ENCODE measurements at places on chromosomes 11 and 22.

DNA sequence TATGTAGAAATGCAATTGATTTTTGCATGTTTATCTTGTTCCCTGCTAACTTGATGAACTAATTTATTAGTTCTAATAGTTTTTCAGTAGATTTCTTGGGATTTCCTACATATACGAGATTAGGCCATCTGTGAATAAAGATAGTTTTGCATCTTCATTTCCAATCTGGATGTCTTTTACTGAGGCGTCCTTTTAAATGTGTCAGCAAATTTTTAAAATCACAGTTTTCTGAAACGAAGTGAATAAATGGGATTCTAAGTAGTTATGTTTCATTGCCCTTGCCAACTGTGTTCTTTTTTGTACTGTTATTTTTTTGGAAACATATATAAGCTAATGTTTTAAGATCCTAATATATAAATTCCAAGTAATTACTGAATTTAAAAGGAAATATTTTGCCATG is 50.0 kb downstream of the CYP2R1 start:
- H3K4me3 ChIP-seq, result no peak overlapping the region
- H3K27ac ChIP-seq, result no peak overlapping the region
- no peak for DNase-seq
- H3K27me3 ChIP-seq, result no peaks in the 10 kb centered on the region
- H3K36me3 ChIP-seq, result peaks cover 71% of the 10 kb centered on the region
- no peaks in the 10 kb centered on the region for H3K4me1 ChIP-seq

DNA sequence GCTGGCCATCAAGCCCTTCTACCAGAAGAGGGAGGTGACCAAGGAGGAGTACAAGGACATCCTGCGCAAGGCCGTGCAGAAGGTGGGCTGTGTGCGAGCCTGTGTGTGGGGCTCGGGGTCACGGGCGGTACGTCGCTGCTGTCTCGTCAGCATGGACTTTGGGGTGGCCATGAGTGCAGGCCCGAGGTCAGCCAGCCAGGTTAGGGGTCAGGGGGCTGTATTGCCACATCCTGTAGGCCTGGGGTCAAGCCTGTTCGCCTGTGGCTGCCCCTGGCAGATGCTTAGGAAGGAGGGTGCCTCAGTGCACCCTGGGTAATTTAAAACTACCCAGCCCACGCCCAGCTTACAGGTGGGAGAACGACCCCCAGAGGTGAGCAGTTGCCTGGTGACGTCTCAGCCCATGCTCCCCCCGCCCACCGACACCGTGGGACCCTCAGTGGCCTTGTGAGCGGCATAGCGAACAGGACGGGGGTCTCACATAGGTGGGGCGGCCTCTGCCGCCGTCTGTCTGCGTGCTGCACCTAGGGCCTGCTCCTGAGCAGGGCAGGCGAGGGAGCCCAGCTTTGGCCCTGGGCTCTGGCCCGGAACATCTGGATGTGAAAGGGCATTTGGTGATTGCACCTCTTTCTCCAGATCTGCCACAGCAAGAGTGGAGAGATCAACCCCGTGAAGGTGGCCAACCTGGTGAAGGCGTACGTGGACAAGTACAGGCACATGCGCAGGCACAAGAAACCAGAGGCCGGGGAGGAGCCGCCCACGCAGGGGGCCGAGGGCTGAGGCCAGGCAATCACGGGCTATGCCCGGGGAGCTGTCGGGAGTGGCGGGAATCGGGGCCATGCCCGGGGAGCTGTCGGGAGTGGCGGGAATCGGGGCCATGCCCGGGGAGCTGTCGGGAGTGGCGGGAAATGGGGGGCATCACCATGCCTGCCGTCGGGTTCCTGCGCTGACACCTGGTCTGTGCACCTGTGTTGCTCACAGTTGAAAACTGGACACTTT is 4.5 kb downstream of the IRF7 start:
- peak; percentile 63 for DNase-seq
- no peaks in the 10 kb centered on the region for H3K27me3 ChIP-seq
- H3K27ac ChIP-seq, result no peak overlapping the region
- H3K4me3 ChIP-seq, result no peak overlapping the region

DNA sequence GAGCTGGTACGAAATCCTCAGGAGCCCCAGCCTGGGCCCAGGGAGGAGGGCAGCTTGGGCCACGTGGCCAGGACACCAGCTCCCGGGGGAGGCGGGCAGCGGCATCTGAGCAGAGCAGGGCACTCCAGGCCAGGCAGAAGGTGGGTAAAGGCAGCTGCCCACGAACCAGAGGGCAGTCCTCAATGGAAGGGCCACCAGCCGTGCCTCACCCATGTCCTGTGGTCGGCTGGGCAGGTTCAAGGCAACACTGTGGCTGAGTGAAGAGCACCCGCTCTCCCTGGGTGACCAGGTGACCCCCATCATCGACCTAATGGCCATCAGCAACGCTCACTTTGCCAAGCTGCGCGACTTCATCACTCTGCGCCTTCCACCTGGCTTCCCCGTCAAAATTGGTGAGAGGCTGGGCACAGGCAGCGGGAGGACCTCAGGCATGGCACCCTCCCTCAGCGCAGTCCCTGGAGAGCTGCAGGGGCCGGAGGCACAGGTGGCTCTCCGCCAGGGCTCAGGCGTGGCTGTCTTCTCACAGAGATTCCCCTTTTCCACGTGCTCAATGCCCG is 2.5 kb upstream of the SSH3 start:
- no peak for DNase-seq
- peaks cover 39% of the 10 kb centered on the region for H3K36me3 ChIP-seq
- no peak overlapping the region for H3K27ac ChIP-seq
- no peak overlapping the region for H3K4me3 ChIP-seq
- H3K4me1 ChIP-seq, result no peaks in the 10 kb centered on the region

DNA sequence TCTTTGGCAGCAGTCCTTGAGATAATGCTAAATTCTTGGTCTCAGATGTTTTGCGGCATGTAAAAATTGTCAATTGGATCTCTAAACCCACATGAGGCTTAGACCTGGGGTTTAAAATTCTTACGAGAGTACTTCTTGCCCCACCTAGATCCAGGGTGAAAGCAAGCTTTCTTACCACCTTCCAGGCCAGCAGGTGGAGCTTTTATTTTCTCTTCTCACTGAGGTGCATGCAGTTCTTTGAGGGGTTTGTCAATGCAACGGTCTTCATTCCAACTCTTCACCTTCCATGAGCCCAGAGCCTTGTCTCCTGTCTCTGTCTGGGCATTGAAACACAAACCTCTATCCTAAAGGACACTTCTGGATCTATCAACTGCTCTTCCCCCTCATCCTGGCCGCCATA is 154.1 kb downstream of the MYO18B start:
- H3K4me3 ChIP-seq, result no peak overlapping the region
- no peaks in the 10 kb centered on the region for H3K4me1 ChIP-seq
- H3K27me3 ChIP-seq, result peaks cover 5% of the 10 kb centered on the region
- no peak overlapping the region for H3K27ac ChIP-seq

DNA sequence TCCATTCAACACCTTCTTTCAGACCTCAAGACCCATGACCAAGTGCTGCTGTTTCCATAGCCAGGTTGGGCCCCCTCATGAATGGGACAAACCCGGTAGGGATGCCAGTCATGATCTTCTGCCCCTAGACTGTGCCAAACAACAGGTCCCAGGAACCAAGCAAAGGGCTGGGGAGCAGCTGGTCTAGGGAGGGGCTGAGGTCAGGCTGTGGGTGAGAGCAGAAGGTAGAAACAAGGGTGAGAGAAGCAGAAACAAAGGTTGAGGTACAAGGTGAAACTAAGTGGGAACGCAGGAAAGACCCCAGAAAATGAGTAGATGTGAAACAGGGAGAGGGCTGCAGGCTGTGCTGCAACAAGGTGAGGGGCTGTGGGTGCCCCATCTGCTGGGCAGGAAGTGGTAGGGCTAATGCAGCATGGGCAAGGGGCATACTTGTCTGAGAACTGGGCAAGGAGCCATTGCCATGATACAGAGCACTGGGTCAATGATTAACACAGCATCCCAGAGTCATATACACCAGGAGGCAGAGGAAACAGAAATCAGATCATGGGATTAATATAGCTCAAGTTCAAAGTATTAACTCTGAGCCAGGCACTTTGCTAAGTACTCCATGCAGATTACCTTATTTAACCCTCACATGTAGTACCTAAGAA is 45.9 kb downstream of the SLC1A2 start:
- H3K4me3 ChIP-seq, result no peak overlapping the region
- H3K4me1 ChIP-seq, result peaks cover 5% of the 10 kb centered on the region
- no peak overlapping the region for H3K27ac ChIP-seq
- no peak for DNase-seq

DNA sequence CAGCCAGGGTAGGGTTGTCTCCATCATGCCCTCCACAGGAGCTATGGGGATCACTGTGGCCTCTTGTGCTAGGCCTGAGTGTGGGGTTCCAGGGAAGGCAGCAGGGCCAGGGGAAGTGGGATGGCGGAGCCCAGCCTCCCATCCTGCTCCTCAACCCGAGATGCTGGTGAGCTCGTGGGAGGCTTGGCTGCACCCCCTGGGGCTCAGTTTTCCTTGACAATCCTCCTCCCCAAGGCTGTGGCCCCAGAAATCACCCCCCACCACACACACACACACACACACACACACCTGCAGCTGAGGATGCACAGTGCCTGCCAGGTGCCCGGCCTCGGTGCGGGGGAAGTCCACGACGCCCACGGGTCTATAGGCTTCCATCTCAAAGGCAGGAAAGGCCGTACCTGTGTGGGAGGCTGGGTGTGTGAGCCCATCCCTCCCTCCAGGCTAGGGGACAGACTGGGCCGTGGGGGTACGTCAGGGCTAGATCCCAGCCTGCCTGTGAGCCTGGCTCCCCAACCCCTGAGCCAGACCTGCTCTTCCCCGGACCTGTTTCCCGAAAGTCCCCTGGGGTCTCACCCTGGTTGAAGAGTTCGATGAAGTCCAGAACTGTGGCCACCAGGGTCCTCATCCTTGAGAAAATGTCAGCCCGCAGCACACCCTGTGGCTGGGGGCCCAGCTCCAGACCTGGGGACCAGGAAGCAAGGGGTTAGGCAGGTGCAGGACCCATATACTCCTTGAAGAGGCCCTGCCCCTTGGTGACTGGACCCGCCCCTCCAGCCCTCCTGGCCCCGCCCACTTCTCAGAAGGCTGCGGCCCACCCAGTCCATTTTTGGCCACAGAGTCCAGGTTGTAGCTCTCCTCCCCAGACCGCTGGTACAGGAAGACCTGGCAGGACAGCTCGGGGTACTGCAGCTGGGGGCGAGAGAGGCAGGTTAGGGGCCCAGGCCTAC is 5.2 kb upstream of the TBX10 start:
- H3K4me3 ChIP-seq, result no peak overlapping the region
- H3K27ac ChIP-seq, result no peak overlapping the region
- DNase-seq, result no peak
- no peaks in the 10 kb centered on the region for H3K36me3 ChIP-seq

DNA sequence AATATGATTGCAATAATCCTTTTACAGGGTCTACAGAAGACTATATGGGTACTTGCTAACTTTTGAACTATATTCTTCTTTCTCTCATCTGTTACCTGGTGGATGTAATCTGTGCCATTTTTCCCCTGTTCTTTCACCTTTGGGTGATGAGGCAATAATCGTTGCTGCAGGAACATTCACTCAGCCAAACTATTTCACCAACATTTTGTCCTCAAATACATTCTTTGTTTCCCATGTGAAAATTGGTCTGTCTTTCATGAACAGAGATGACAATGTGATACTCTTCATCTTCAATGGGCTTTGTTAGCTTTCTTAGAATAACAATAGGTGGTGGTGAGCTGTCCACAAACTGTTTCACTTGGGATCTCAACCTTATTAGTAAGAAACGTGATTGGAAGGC is 52.1 kb upstream of the CAPRIN1 start:
- H3K27ac ChIP-seq, result no peak overlapping the region
- H3K4me1 ChIP-seq, result peaks cover 8% of the 10 kb centered on the region
- DNase-seq, result no peak
- peaks cover 35% of the 10 kb centered on the region for H3K27me3 ChIP-seq
- no peak overlapping the region for H3K4me3 ChIP-seq

DNA sequence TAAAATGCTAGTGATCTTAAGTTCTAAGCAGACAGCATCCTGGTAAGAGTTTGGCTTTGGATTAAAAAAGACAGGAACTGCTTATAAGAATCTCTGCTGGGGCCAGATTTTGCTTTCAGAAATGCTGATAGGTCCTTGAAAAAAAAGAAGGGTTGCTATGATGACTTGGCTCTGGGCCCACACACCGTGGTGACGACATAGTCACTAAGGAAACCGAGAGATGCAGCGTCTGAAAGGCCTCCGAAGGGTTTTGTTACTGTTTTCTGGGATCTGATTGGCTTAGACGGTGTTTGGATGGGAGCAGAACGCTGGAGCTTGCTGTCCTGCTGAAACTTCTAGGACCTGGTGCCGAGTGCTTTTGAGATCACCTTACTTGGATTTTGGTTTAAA is 8.4 kb downstream of the FAM118A start:
- H3K27me3 ChIP-seq, result no peaks in the 10 kb centered on the region
- peaks cover 20% of the 10 kb centered on the region for H3K36me3 ChIP-seq
- H3K4me1 ChIP-seq, result peaks cover 71% of the 10 kb centered on the region

DNA sequence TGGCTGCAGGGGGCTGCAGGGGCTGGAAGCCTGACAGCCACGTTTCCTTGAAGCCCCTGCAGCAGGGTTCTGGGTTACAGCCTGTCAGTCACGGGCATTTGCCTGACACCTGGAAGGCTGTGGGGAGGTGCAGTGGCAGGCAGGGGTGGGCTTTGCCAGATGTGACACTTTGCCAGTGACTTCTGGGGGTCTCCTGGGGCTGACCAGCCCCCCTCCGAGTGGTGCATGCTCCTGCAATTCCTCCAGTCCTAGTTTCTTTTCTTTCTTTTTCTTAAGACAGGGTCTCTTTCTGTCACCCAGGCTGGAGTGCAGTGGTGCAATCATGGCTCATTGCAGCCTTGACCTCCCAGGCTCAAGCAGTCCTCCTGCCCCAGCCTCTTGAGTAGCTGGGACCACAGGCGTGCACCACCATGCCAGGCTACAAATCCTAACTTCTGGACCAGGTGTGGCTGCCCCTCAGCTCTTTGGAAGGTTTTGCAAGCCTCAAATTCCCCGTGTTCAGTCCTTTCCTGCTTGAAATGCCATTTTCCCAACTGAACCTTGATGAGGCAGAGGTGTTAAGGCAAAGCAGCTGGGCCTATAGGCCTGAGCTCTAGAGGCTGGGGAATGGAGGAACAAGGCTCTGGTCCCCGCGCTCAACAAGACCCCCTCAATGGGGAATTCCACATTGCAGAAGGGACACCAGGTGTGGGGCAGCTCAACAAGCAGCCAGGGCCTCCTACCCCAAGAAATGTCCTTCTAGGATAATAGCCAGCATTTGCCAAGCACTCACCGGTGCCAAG is 20.2 kb upstream of the CHKA start:
- no peak overlapping the region for H3K4me3 ChIP-seq
- peaks cover 5% of the 10 kb centered on the region for H3K27me3 ChIP-seq
- no peak overlapping the region for H3K27ac ChIP-seq
- no peak for DNase-seq
- H3K4me1 ChIP-seq, result peaks cover 7% of the 10 kb centered on the region
- no peaks in the 10 kb centered on the region for H3K36me3 ChIP-seq
